Subcutaneous preadipocyte (primary cell): ENCODE measurements at places on chromosomes 13 and 19. TPM values are rescaled to one million over a fixed set of nuclear protein-coding genes. Genes with fewer than 3 reads are reported as not detected.

VRK3 gene
- total RNA-seq, result 21.7 and 26.8 TPM in 2 replicates

FXYD7 gene
- not detected in 2 replicates for total RNA-seq

DCT gene
- 0.37 TPM in 1 of 2 replicates, not detected in the other for total RNA-seq

KIR3DL2 gene
- not detected in 2 replicates for total RNA-seq

REEP6 gene
- 1.2 and 2.6 TPM in 2 replicates for total RNA-seq

KLK4 gene
- total RNA-seq, result not detected in 2 replicates

SYNGR4 gene
- not detected in 2 replicates for total RNA-seq
